ENCODE measurements at places on chromosomes 3 and 15. TPM values are rescaled to one million over a fixed set of nuclear protein-coding genes. Genes with fewer than 3 reads are reported as not detected.

Gene ATP13A5
- not detected for total RNA-seq

Gene ZPLD1
- total RNA-seq = not detected

Gene SH2D7
- not detected for total RNA-seq

Gene SCAANT1
- total RNA-seq = not detected

Gene CD200R1
- not detected for total RNA-seq

Gene RHCG
- total RNA-seq = 0.16 TPM

Gene CHRD
- total RNA-seq = 0.18 TPM

Gene LIPC
- 0.90 TPM for total RNA-seq

Gene CGNL1
- total RNA-seq = 12.0 TPM

Gene FGF12
- total RNA-seq = not detected

Gene IL20RB
- 0.97 TPM for total RNA-seq
